ENCODE measurements at places on chromosomes 16 and 17. TPM values are rescaled to one million over a fixed set of nuclear protein-coding genes. Genes with fewer than 3 reads are reported as not detected.

The ATAD5 gene
- total RNA-seq: 4.9 TPM

The AXIN1 gene
- 18.3 TPM for total RNA-seq

The PTGES3L gene
- 61.5 TPM for total RNA-seq

DNA sequence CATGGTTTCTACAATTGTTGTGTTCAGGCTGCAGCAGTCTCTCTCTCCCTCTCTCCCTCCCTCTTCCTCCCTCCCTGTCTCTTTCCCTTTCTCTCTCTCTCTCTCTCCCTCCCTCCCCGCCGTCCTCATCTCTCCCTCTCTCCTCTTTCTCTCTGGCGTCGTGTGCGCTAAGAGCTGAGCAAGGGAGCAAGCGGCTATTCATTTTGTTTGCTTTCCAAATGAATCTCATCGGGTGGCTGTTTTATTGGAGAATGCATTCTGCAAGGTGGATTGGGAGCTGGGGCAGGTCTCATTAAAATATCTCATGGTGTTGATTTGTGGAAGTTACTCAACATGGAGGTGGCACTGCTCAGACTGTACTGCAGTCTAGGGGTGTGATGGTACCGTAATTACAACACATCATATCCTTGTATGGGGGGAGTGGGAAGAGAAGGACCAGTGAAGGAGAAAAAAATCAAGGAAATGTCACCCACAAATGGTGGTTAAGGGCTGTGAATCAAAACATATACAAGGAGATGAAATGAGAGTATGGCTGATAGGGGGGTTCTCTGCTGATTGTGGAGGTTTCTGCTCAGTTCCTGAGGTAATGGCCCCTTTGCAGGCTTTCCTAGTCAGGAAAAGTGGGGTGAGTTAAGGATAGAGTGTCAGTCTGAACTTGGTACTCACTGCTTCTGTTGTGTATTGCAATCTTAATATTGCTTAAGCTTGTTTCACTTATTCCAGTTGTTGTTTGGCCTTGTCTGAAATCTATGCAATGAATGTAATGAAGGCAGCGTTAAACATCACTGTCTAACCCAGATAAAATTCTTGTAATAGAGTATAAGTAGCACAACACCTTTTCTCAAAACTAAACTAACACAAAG is 2.7 kb downstream of the MSL1 start:
- DNase-seq: no peak

GRCh38 chr16:89410794-89411309 is 79.5 kb downstream of the ANKRD11 start:
- peak; percentile 85 for DNase-seq

- DNase-seq: no peak
Measured at GRCh38 chr16:78520470-78520869, 421.0 kb downstream of the WWOX start.

The TMEM256 gene
- total RNA-seq: 69.0 TPM

GRCh38 chr17:33980193-33980592 is 274.9 kb upstream of the CCL2 start:
- DNase-seq: no peak

The SLC7A6 gene
- total RNA-seq: 10.8 TPM

The MYH11 gene
- 33.7 TPM for total RNA-seq

- peak; percentile 99 for DNase-seq
Measured at GRCh38 chr17:7889166-7889955, 772 bp downstream of the CHD3 start.

GRCh38 chr16:81105946-81106345 is 9.8 kb upstream of the GCSH start:
- no peak for DNase-seq

The RHBDF2 gene
- total RNA-seq: 8.7 TPM

DNA sequence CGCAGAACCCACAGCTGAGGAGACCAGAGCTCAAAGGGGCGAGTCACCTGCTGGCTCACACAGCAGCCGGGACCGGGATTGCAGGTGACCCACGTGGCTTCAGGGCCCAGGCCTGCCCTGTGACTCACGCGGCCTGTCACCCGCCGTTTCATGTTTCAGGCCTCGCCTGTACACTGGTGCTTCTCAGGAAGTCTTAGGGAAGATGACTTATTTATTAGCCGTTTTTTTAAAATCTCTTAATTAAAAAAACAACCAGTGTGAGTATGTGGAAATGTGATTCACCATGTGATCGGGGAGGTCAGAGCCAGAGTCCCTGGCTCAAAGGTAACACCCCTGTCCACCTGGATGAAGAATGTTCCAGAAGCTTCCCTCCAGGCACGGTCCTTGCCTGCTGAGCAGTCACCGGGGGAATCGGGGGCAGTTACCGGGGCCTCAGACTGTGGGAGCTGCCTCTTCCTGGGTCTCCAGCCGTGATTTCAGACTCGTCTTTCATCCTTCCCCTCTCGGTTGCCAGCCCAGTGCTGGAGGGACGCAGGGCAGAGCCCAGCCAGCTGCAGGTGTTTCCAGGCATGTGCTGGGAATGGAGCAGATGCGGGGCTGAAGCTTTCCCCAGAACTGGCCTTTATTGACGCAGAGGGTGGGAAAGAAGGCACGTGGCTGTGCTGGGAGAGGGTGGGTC is 49.3 kb downstream of the CMIP start:
- no peak for DNase-seq

GRCh38 chr17:38415250-38416194 is 12.7 kb upstream of the ARHGAP23 start:
- peak; percentile 85 for DNase-seq

The INPP5K gene
- total RNA-seq: 50.7 TPM

The NGFR gene
- total RNA-seq: 59.2 TPM

All from tongue (tissue), 3 donors.